Suppressor macrophage (primary cell): ENCODE measurements at places on chromosomes 16 and 17.
A peak's percentile ranks its signal among the peaks of the same experiment; 100 is the strongest.

DNA sequence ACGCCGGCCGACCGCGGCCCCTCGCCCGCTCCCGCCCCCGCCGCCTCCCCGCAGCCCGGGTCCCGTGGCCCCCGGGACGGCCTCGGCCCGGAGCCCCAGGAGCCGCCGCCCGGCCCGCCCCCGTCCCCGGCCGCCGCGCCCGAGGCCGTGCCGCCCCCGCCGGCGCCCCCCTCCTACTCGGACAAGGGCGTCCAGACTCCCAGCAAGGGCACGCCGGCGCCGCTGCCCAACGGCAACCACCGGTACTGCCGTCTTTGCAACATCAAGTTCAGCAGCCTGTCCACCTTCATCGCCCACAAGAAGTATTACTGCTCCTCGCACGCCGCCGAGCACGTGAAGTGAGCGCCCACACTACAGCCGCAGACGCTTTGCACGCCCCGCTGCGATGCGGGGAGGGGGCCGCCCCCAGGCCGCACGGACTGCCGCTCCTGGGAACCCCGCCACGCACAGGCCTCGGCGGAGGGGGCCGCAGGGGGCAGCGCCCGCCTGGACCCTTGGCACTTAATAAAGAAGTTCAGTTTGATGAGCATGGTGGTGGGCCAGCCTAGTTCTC, 35.5 kb upstream of the ZC3H18 start:
- DNase-seq: peak; percentile 34

DNA sequence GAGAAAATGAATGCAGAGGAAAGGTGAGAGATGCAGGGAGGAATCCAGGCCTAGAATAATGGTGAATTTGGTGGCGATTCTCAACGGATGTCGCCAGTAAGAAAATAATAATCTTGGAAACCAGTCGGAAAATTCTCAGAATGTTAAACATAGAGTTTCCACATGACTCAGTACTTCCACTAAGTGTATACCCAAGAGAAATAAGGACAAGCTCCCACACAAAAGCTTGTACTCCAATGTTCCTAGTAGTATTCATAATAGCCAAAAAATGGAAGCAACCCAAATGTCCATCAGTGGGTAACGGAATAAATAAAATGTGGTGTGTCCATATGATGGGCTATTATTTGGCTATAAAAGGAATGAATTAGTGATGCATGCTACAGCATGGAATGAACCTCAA, 19.4 kb upstream of the ENGASE start:
- no peak for DNase-seq

DNA sequence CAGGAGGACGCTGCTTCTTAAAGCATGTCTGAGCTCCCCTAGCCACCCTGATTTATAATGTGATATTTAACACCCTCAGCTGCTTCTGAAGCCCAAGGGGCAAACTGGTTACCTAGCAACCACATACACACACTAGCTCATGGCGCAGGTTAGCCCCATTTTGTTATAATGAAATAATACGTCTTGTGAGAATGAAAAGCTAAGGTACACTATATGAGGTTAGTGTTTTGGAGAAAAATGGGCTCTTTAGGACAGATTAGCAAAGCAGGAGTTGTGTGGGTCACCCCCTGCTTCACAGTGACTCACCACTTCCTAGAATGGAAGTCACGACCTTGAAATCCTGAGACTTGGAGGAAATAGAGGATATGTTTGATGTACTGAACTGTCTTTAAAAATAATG, 404.8 kb upstream of the HSBP1 start:
- no peak for DNase-seq

DNA sequence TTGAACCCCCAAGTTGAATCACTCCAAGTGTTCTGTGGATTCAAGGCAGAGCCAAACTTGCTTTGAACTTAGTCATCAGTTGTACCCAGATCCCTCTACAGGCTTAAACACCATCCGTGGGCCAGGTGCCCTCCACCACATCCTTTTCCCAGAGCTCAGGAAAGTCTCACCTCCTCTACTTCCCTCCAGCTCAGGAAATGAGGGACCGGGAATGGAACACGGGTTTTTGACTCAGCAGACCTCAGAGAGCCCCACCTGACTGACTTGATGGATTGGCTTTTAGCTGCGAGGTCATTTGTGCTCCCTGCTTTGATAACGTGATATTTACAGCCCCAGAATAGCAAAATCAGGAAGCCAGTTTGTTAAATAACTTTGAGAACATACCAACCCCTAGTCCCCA, 20.1 kb downstream of the GID4 start:
- DNase-seq: no peak

- no peak for DNase-seq
Observed at GRCh38 chr16:85297881-85298280, 185.6 kb upstream of the CIBAR2 start.

DNA sequence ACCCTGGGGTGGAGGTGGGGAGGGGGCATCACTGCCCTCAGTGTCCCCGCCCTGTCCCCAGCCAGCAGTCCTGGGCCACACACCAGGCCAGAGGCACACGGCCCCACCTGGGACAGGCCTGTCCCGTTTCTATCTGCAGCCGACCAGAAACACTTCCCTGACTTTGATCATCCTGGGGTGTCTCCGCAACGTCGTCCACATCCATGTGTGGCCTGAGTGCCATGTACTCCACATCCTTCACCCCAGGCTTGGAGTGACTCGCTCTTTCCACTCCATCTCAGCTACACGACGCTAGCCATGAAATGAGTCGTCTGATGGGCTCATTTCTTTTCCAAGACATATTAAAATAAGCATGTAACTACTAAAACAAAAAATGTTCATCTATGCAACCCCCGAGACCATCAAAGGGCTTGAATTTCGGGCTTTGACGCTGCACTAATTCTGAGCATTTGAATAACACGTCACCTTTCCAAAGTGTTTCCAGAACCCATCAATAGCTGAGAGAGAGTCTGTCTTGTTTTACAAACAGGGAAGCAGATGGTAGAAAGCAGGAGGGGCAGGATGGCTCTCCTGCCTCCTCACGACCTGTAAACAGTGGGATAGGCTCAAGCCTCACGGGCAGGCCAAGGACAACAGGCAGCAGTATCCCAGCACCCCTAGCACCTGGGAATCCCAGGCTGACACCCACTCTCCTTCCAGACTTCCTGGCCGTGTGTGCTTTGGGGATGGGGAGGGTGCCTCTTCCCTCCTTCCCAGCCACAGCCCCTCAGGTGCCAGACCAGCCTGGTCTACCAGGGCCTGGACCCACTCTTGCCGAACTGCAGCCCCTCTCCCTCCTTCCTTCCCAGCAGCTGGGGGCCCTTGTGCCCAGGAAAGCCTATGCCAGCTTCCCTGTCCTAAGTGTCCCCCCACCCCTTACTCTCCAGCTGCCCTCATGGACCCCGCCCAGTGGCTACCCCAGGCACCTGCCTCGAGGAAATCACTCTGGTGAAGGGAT, 20.0 kb upstream of the RASD1 start:
- DNase-seq: no peak

GRCh38 chr16:56260378-56261160, 69.3 kb downstream of the GNAO1 start:
- DNase-seq: no peak
